HL-60 (cell line): ENCODE measurements at places on chromosomes 5 and 9.

DNA sequence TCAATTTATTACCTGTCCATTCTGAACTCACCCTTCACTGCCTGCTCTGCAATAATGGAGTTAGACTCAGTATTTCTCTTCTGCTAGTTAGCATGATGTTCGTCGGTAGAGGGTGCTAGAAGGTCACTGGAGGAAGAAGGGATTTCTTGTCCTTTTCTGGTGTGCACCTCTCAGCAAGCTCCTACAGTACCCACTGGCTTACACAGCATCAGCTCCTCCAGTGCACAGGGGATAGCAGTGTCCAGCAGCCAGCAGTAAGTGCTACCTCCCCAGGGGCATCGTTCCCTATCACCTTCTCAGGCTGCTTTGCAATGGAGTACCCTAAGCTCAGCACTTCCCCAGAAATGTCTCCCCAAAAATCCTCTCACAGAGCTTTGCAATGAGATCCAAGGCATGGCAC, 45.9 kb upstream of the APC start:
- DNase-seq, result peak; percentile 56

- DNase-seq, result no peak
These were observed 275.7 kb upstream of the MSX2 start for GRCh38 chr5:174448662-174449061.

- no peak for DNase-seq
These were observed 16.2 kb downstream of the NDUFS6 start for GRCh38 chr5:1817261-1818043.

- no peak for DNase-seq
These were observed 110.0 kb upstream of the DMAC1 start for GRCh38 chr9:7909537-7909936.

- DNase-seq, result no peak
These were observed 24.4 kb upstream of the SH3RF2 start for GRCh38 chr5:145912019-145912418.

DNA sequence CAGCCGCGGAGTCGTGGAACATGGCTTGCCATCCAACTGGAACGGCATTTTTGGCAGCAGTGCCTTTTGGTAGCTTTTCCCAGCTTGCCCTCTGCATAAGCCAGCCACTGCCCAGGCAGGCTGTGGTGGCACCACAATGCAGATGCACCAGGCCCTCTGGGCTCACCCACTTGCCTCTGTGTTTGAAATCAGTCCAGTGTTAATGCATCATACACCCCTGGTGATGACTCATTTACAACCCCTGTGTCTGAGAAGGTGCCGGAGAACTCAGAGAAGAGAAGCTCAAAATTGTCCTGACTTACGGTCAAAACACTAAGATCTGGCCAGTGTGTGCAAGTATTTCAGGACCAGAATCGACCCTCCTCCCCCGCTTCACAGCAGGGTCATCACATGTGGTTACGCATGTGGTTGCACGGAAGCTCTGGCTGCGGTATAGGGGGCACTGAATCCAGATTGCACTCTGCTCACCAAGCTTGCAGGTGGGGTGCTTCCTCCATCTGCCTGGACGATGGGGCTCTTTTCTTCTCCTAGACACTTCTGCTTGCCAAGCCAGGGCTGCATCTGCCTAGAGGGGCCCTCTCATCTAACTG, 66.5 kb upstream of the SMIM15 start:
- no peak for DNase-seq

DNA sequence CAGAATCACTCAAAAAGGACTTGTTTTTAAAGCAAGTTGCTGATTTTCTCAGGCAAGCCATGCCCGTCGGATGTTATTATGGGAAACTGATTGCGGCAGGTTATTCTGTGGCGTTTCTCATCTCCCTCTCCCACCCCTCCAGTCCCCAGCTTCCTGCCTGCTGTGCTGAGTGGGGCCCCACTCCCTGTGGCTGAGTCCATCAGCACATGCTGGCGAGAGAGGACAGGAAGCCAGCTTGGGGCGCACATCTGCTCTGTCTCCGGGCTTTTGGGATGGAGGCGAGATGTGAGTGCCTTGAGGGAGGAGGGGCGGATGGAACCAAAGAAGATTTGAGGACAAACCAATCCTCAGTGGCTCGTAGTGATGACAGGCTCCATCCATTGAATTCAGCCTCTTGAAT, 108.0 kb downstream of the DAPK1 start:
- no peak for DNase-seq

- DNase-seq, result no peak
These were observed 58.0 kb downstream of the SECISBP2 start for GRCh38 chr9:89376286-89376685.

DNA sequence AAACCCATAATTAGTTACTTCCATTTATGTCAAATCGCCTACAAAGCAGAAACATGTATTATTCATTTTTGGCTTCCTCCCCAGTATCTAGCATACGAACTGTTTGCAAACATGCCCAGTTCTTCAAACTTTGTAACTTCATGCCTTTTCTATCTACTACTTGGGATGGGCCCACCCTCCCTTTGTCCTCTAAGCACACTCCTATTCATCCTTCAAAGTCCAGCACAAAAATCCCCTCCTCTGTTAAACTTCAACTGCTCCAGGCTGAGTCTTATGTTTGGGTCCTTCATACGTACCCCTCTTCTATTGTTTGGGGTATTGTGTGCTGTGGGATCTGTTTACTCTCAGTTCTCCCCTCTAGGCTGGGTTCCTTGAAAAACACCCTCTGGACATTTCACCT, 55.5 kb downstream of the KCNIP1 start:
- DNase-seq, result no peak

DNA sequence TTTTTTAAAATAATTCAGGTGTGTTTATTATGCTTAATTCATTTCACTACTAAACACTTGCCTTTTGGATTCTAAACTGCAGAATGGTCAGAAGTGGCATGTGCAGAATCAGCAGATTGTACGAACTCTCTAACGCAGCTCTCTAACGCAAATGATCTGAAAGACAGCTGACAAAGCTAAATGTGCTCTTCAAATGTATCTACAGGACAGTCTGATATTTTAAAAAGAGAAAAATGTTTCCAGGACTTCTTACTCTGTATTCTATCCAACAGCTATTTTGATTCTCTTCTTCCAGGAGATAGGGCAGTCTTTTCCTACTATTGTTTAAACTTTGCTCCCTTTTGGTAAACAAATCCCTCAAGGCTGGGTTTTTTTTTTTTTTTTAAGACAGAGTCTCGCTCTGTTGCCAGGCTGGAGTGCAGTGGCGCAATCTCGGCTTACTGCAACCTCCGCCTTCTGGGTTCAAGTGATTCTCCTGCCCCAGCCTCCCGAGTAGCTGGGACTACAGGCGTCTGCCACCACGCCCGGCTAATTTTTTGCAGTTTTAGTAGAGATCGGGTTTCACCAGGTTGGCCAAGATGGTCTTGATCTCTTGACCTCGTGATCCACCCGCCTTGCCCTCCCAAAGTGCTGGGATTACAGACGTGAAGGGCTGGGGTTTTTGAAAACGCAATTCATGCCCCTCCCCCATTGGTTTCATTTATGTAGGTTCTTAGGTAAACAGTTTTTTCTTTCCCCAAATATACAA, 1.2 kb downstream of the NMRK1 start:
- peak; percentile 15 for DNase-seq

- peak; percentile 73 for DNase-seq
These were observed at the start of gene SH2D3C for GRCh38 chr9:127778280-127779135. Gene SH2D3C, minus strand, starts transcription at chr9:127778666. Its CDS starts 39 bp downstream, at chr9:127778627.

DNA sequence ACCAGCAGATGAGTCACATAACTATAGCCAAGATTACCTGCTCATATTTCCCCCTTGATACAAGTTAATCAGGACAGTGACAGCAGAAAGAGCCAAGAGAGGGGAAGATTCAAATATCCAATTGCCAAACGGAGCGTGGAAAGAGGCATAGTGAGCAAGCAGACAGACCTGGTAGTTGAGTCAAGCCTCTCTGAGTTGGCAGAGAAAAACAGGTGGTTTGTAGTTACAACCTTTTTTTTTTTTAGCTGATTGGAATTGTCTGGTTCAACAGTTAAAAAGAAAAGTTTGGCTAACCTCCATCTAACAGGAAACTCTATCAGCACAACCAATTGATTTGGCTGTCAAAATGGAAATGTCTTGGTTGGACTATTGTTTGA, 272.1 kb downstream of the TLE1 start:
- DNase-seq, result no peak

GRCh38 chr5:157253547-157253946, 12.4 kb upstream of the CYFIP2 start:
- DNase-seq, result no peak

DNA sequence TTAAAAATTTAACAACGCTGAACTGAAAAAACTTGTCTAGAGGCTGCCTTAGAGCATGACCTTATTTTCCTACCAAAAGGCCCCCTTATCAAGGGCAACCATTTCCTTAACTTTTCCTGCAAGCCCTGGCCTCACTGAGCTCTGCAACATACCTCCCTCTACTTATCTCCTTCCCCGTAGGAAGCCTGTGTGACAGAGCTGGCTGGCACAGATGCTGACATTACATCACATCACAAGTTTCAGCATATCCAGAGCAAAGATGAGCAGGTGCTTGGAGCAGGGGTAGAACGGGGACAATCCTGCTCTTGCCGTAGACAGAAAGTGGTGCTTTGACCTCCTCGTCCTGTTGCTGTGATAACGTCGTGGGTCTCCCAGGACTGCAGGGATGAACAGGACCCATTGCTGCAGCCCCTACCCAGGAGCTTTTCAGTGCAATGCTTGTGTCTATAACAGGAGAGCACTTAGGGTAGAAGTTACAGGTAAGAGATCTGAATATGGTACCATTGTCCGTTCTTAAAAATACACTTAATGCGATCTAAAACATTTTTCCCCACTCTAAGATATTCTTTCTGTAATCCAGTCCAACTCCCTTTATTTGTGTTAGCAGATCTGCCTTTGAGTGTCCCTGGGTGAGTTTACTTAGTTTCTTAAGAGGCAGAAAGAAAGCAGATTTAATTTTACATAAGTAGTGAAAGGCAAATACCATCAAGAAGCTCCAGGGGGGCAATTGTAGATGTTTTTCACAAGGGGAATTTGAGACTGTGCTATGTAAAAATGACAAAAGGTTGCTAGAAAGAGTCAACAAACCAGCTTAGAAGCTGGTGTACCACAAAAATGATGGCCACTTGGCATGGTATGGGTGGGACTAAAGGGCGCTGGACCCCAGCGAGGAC, 101.9 kb upstream of the EFNA5 start:
- DNase-seq, result no peak

- no peak for DNase-seq
These were observed 22.3 kb downstream of the OR2V1 start for GRCh38 chr5:181108578-181109165.

GRCh38 chr5:71684309-71684708, 34.8 kb upstream of the CARTPT start:
- DNase-seq, result no peak

GRCh38 chr9:115551396-115551795, 433.4 kb upstream of the TNC start:
- no peak for DNase-seq

- DNase-seq, result no peak
These were observed 135.0 kb upstream of the SMARCA2 start for GRCh38 chr9:1880038-1880565.

DNA sequence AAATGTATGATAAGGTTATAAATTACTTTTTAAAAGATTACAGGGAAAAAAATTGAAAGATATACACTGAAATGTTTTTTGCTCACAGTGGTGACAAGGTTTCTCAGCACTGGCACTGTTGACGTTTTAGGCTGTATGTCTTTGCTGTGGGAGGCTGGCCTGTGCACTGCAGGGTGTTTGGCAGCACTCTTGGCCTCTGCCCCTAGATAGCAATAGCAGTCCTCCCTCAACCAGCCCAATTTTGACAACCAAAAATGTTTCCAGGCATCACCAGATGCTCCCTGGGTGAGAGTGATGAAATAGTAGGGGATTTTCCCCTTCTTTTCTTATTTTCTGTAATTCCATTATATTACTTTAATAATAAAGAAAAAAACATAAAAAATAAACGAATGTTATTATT, 3.3 kb downstream of the CD274 start:
- DNase-seq, result no peak

- DNase-seq, result no peak
These were observed 111.5 kb upstream of the CTSL start for GRCh38 chr9:87614397-87614796.

- DNase-seq, result no peak
These were observed 95.1 kb upstream of the DNAH5 start for GRCh38 chr5:14039576-14039975.

GRCh38 chr5:153086486-153086885, 404.0 kb upstream of the GRIA1 start:
- no peak for DNase-seq

DNA sequence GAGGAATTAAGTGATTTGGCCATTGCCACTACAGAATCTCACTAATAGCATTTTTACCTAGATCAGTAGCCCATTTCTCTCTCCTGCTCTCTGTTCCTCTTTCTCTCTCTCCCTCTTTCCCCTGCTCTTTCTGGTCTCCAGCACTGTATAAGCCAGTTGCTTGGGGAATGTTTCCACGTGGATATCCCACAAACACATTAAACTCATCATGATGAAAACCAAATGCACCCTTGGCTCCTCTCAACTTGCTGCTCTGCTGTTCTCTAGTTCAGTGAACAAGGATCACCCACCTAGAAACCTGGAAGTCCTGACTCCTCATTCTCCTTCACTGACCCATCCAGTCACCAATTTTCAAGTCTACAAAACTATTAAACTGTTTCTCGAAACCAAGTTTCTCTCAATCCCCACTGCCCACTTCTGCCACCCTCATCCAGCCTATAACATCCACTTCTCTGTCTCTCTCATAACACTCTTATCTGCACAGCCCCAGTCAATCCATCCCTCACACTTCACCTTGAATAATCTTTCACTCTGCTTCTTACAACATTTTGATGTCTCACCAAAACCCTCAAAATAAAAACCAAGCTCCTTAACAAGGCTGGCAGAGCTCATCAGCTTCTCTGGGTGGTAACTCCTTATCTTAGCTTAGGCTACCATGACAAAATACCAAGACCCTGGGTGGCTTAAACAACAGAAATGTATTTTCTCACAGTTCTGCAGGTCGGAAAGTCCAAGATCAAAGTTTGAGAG, 79.3 kb downstream of the ARL15 start:
- DNase-seq, result no peak

DNA sequence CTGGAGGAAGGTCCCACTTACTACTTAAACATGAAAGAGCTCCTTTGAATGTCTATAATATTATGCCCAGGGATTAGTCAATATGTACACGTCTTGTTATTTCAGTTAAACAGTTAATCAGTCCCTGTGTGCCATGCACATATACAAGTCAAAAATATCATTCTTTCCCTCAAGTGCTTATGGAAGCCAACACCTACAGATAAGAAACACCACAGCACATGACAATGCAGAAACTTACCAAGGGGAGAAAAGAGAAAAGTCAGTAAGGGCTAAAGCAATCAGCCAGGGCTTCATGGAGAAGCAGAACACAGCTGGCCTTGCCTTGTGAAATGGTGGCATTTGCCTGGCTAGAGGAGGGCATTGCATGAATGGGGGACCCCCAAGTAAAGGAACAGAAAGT, 88.3 kb downstream of the SNCAIP start:
- no peak for DNase-seq
